ENCODE measurements at places on chromosomes 6 and 20. TPM values are rescaled to one million over a fixed set of nuclear protein-coding genes. Genes with fewer than 3 reads are reported as not detected.

DNA sequence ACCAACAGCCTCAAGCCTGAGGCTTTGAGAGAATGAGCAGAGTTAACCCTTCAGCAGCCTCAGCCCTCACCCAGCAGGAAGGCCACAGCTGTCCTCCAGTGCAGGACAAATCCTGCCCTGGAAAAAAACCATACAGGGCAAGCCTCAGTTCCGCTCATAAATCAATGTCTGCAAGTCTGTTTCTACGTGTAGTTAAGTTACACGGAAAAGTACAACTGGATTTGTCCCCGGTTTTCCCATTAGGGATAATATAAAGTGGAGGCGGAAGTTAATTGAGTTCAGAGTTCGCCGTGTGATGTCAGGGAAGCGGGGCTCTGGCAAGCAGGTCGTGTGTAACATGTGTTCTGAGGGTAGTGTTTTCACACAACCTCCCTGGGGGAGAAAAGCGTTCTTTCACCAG is 44.2 kb upstream of the EYA2 start:
- no peaks in the 10 kb centered on the region for H3K36me3 ChIP-seq
- H3K4me3 ChIP-seq = no peak overlapping the region
- DNase-seq = peak; percentile 91
- no peaks in the 10 kb centered on the region for H3K4me1 ChIP-seq
- no peaks in the 10 kb centered on the region for H3K27me3 ChIP-seq

DNA sequence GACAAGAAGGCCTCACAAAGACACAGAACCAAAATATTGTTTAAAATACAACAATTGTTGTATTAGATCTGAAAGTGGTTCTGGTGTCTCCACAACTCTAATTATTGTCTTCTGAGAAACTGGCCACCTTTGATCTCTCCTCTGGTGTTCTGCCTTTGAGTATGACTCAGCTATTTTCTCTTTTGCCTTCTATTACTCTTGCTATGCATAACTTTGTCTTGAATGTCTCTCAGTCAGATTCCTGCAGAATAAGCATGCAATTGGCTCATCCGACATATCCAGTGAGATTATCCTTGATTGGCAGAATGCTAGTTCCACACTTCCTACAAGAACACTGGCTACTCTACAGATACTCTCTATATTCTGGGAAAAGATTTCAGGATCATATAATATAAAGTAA is 14.3 kb upstream of the EPM2A start:
- H3K4me1 ChIP-seq = no peaks in the 10 kb centered on the region
- H3K36me3 ChIP-seq = no peaks in the 10 kb centered on the region
- no peak overlapping the region for H3K4me3 ChIP-seq
- H3K27me3 ChIP-seq = no peaks in the 10 kb centered on the region
- peak; percentile 59 for DNase-seq

DNA sequence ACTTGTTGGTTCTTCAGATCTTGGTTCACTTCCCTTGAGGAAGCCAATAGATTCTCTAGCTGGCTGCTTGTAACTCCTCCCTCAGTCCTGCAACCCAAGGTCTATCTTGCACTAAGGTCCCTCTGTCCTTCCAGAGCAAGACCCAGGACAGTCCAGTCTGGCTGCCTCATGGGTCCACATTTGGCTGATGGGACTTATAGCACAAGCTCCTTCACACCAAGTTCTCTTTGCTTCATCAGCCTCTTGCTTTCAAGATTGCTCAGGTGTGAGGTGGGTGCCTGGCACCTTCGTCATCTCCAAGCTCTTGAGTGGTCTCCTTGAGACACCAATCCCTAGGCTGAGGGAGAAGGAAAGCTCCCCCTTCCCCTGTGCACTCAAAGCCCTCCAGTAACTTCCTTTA is 28.3 kb downstream of the NSFL1C start:
- H3K27me3 ChIP-seq = no peaks in the 10 kb centered on the region
- DNase-seq = no peak
- no peaks in the 10 kb centered on the region for H3K4me1 ChIP-seq
- H3K36me3 ChIP-seq = peaks cover 28% of the 10 kb centered on the region

GRCh38 chr20:16771213-16771612 is 23.1 kb downstream of the OTOR start:
- H3K27me3 ChIP-seq = no peaks in the 10 kb centered on the region
- no peak for DNase-seq
- no peak overlapping the region for H3K4me3 ChIP-seq

DNA sequence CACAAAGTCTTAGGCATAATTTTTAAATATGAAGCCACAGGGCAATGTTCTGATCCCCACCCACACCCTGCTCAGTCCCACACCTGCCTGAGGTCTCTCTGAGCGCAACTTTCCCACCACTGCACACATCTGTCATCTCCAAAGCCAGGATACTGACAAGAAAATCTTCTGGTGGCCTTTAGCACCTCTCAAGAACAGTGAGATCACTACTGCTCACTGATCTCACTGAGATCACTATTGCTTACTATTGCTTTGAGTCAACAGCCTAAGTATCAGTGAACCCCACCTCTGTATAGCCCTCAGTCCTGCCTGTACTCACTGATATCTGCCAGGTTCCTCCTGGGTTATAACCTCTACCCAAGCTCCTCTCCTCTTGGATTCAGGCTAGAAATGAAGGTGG is 6.4 kb downstream of the TNFRSF21 start:
- no peaks in the 10 kb centered on the region for H3K36me3 ChIP-seq
- H3K27me3 ChIP-seq = no peaks in the 10 kb centered on the region
- H3K27ac ChIP-seq = peak overlapping the region; percentile 51
- no peaks in the 10 kb centered on the region for H3K4me1 ChIP-seq

DNA sequence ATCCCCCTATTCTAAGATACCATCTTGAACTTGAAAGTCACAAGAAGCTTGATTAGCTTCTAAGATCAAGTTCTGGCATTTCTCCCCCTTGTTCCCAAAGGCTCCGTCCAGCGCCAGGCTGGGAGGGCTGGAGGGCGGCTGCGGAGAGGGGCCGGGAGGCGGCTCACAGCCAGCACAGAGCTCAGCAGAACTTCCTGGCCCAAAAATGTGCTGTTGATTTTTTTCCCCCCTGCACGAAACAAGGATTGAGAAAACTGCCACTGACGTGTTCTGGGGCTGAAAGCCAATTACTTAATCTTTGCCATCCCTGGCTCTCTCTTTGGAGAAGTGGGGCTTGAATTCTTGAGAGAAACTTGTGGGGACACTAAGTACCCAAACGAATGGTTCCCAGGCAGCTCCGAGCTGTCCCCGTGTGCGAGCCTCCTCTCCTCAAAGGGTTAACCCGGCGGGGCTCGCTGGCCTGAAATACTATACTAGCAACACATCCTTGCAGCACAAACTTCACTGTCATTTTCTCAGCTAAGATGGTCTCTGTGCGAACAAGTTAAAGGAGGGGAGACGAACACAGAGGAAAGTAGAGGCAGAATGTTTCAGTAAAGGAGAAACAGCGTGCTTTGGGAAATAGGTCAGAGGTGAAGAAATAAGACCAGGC is 452 bp downstream of the TRAF3IP2 start:
- H3K27ac ChIP-seq = peak overlapping the region; percentile 85
- H3K4me1 ChIP-seq = peaks cover 59% of the 10 kb centered on the region
- H3K4me3 ChIP-seq = peak overlapping the region; percentile 53
- H3K36me3 ChIP-seq = no peaks in the 10 kb centered on the region
- H3K27me3 ChIP-seq = no peaks in the 10 kb centered on the region

GRCh38 chr20:41316051-41316450 is 1.5 kb downstream of the ZHX3 start:
- H3K4me3 ChIP-seq = no peak overlapping the region
- H3K36me3 ChIP-seq = peaks cover 2% of the 10 kb centered on the region
- H3K4me1 ChIP-seq = peaks cover 3% of the 10 kb centered on the region
- DNase-seq = no peak
- H3K27ac ChIP-seq = no peak overlapping the region

GRCh38 chr6:52894285-52894684 is 15.2 kb downstream of the GSTA3 start:
- no peak overlapping the region for H3K4me3 ChIP-seq
- no peaks in the 10 kb centered on the region for H3K36me3 ChIP-seq
- H3K4me1 ChIP-seq = no peaks in the 10 kb centered on the region
- no peak for DNase-seq
- no peaks in the 10 kb centered on the region for H3K27me3 ChIP-seq

- no peak overlapping the region for H3K27ac ChIP-seq
- no peaks in the 10 kb centered on the region for H3K27me3 ChIP-seq
- H3K36me3 ChIP-seq = peaks cover 31% of the 10 kb centered on the region
These were observed 16.8 kb downstream of the TRIM26 start for GRCh38 chr6:30196376-30196775.

GRCh38 chr20:61057443-61058121 is 194.5 kb upstream of the CDH4 start:
- no peaks in the 10 kb centered on the region for H3K36me3 ChIP-seq
- no peak overlapping the region for H3K27ac ChIP-seq
- no peaks in the 10 kb centered on the region for H3K4me1 ChIP-seq
- H3K4me3 ChIP-seq = no peak overlapping the region

DNA sequence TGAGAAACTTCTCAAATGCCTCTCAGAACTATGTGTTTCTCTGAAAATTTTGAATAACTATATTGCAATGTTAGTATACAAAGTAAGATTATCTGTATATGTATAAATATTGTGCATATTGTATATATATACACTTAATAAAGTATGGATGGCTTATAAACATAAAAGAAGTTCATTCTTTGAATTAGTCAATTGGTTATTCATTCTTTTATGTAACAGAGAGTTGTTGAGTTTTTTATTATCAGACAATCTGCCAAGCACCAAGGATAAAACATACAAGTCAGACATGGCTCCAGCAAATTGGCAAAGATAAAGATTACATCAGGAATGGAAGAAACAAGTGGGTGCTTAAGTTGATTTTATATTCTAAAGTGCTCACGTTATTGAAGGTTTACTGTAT is 289.1 kb upstream of the EYS start:
- no peaks in the 10 kb centered on the region for H3K4me1 ChIP-seq
- no peaks in the 10 kb centered on the region for H3K36me3 ChIP-seq
- no peak for DNase-seq
- H3K4me3 ChIP-seq = no peak overlapping the region
- no peak overlapping the region for H3K27ac ChIP-seq
- H3K27me3 ChIP-seq = no peaks in the 10 kb centered on the region

DNA sequence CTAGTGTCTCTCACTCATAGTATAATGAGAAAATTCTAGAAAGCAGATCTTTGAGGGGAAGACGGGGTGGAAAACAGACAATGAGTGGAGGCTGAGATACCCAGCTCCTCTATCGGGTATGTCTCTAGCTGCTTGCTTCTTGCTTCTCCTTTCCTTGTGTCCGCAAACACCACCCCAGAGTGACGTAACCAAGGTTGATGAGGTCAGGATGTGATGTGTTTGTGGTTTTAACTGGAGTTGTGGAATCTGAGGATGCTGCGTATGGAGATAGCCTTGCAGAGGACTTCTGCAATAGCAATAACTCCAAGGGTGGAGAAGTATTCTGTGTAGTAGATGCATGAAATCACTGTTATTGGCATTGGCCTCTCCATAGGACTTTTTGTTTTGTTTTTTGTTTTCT is 132.7 kb upstream of the IFNGR1 start:
- no peak overlapping the region for H3K27ac ChIP-seq
- DNase-seq = no peak
- no peak overlapping the region for H3K4me3 ChIP-seq
- H3K36me3 ChIP-seq = no peaks in the 10 kb centered on the region
- no peaks in the 10 kb centered on the region for H3K27me3 ChIP-seq

GRCh38 chr6:157106487-157106886 is 216.8 kb downstream of the TMEM242 start:
- H3K4me3 ChIP-seq = no peak overlapping the region
- H3K36me3 ChIP-seq = peaks cover 5% of the 10 kb centered on the region
- H3K27ac ChIP-seq = no peak overlapping the region
- no peak for DNase-seq
- H3K27me3 ChIP-seq = no peaks in the 10 kb centered on the region

- no peaks in the 10 kb centered on the region for H3K4me1 ChIP-seq
- DNase-seq = no peak
- no peak overlapping the region for H3K27ac ChIP-seq
- peaks cover 3% of the 10 kb centered on the region for H3K36me3 ChIP-seq
- H3K4me3 ChIP-seq = no peak overlapping the region
These were observed 32.4 kb downstream of the JPH2 start for GRCh38 chr20:44154521-44155001.

DNA sequence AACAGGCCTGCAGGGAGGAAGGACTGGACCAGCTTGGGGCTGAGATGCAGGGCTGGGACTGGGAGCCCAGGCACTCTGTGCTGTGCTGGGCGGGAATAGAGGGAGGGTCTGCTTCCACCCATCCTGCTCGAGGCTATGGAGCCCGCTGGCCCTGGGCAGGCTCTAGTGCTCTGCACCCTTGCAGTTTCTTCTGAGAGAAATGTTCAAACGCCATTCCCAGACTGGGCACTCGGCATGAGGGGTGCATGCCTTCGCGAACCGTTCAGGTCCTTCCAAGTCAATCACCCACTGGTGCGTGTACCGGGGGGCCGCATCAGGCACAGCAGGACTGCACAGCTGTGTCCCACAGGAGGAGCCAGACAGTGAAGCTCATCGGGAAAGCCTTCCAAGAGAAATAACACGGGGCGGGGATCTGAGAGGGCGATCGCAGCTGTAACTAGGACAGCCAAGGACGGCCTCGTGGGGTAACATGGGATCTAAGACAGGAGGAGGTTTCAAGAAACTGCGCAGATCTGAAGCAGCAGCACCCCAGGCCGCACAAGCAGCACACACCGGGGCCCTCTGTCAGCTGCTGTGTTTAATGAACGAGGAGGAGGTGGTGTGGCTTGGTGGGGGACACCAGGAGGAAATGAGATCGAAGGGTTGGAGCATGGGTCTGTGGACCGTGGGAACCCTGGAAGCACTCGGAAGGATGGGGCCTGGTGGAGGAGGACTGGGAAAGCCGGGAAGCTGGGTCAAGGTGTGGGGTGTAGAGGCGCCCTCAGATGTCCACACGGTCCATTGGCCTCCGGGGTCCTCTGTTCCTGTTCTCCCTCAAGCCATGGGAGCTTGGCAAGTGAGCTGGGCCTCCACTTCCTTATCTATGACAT is 26.1 kb upstream of the PYGB start:
- H3K27ac ChIP-seq = no peak overlapping the region
- H3K36me3 ChIP-seq = peaks cover 94% of the 10 kb centered on the region
- H3K27me3 ChIP-seq = no peaks in the 10 kb centered on the region
- no peaks in the 10 kb centered on the region for H3K4me1 ChIP-seq
- no peak overlapping the region for H3K4me3 ChIP-seq

- H3K27me3 ChIP-seq = no peaks in the 10 kb centered on the region
- no peak overlapping the region for H3K4me3 ChIP-seq
- H3K4me1 ChIP-seq = no peaks in the 10 kb centered on the region
- H3K36me3 ChIP-seq = no peaks in the 10 kb centered on the region
- DNase-seq = no peak
These were observed 101.4 kb downstream of the BACH2 start for GRCh38 chr6:90195094-90195829.

The SMLR1 gene
- 1.4 TPM for polyA plus RNA-seq

The MAS1 gene
- not detected for polyA plus RNA-seq

The PTGIS gene
- 15.1 TPM for polyA plus RNA-seq

The RAB32 gene
- polyA plus RNA-seq = 16.3 TPM

The GJA10 gene
- not detected for polyA plus RNA-seq

All from small intestine (tissue), 16 donors.